ENCODE measurements at places on chromosomes 4 and X.

DNA sequence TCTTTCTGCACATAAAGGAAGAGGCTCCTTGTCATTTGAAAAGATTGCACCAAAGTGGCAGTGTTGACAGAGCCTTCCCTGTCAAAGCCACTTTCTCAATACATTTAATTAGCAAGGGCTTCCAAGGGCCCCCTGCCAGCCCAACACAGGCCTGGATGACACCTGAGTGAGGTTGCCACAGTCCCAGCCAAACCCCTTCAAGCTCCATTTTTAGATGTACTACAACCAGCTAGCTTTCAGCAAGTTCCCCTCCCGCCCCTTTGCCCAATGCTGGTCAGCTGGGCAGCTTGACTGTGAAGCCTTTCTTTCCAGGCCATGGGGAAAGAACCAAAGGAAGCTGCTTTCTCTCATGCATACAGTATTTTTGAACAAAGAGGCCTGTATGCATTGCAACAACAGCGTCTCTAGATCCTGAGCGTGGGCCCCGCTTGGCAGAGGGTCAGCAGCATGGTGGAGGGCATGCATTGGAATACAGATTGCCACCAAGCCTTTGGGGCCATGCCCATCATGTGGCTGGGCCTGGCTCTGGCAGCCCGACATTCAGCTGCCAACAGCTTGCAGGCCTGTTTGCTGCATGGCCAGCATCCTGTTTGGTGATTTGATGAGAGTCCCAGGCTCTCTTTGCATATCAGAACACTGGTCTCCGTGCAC lies 261.1 kb upstream of the GATB start:
- DNase-seq = no peak

DNA sequence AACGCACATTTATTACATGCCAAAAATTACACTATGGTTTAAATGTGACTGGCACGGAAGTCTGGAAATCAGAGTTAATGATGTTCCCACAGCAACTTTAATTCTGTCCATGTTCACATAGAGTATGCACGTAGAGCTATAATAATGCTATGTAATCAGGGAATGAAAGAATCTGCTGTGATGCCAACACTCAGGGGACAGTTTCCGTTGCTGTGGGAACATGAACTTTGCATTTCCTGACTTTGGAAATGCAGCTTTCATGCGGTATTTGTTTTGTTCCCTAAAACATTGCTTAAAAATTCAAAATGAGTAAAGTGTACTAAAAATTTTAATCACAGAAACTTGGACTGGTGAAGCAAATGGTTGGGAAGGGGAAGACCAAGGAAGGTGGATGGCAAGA lies 65.7 kb downstream of the MAGEA1 start:
- no peak for DNase-seq

DNA sequence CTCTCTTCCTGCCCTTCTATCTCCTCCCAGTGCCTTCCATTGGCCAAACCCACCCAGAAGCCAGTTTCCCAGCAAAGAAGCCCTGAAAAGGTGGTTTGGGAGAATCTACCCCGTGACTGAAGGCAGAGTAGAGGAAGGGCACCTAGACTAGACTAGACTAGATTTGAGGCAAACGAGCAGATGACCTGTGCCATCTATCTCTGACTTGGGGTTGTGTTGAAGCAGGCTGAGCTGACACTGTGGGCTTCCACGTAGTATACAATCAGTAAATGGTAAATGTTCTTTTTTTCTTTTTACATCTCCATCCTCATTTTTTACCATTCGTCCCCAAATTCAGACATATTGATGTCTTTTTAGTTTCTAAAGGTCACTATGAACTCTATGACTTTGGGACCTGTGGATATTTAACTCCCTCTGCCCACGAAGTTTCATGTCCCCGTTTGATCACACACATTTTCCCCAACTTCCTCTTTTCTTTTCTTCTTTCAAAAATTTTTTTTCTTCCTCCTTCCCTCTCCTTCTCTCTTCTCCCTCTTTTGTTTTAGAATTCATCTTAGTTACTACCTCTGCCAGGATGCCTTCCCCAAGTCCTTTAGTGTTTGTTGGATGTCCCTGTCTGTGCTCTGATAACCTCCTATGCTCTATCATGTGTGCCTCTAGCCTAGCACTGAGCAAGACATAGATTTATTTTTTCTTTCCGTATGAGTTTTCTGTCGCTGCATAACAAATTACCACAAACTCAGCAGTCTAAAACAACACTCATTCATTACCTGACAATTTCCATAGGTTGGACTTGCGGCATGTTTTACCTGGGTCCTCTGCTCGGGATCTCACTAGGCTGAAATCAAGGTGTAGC lies 6.2 kb upstream of the AFF1 start:
- no peak for DNase-seq

- no peak for DNase-seq
Measured at GRCh38 chr4:598925-599324, 22.8 kb upstream of the TMEM271 start.

DNA sequence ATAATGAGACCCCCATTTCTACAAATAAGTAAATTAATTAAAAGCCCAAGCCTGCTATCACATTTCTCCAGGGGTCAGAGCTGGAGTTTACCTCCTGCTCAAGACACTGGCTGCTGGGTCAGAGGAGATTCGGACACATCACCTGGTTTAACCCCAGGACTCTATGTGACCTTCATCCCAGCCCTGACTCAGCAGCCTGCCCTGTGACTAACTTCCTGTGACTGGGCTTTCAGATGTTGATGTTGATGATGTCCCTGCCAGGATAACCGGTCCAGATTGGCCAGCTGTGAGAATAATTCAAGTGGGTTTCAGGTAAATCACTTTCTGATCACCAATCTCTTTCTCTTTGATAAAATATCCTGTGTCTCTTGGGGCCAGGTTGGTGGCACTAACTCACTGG lies 102.4 kb upstream of the MAML3 start:
- DNase-seq = no peak

GRCh38 chr4:7055990-7056325 lies 11.9 kb downstream of the GRPEL1 start:
- DNase-seq = no peak

GRCh38 chr4:87938746-87939145 lies 36.8 kb upstream of the SPP1 start:
- DNase-seq = no peak

GRCh38 chr4:31328932-31329331 lies 608.8 kb downstream of the PCDH7 start:
- no peak for DNase-seq
